Mesothelial cell of epicardium (in vitro differentiated cells): ENCODE measurements at places on chromosomes 6 and 20.

- peaks cover 5% of the 10 kb centered on the region for H3K36me3 ChIP-seq
- no peak overlapping the region for H3K27ac ChIP-seq
- peaks cover under 1% of the 10 kb centered on the region for H3K4me1 ChIP-seq
- no peak for DNase-seq
- no peaks in the 10 kb centered on the region for H3K27me3 ChIP-seq
- H3K4me3 ChIP-seq = no peak overlapping the region
Observed at GRCh38 chr6:163496205-163496604, 81.7 kb downstream of the QKI start.

DNA sequence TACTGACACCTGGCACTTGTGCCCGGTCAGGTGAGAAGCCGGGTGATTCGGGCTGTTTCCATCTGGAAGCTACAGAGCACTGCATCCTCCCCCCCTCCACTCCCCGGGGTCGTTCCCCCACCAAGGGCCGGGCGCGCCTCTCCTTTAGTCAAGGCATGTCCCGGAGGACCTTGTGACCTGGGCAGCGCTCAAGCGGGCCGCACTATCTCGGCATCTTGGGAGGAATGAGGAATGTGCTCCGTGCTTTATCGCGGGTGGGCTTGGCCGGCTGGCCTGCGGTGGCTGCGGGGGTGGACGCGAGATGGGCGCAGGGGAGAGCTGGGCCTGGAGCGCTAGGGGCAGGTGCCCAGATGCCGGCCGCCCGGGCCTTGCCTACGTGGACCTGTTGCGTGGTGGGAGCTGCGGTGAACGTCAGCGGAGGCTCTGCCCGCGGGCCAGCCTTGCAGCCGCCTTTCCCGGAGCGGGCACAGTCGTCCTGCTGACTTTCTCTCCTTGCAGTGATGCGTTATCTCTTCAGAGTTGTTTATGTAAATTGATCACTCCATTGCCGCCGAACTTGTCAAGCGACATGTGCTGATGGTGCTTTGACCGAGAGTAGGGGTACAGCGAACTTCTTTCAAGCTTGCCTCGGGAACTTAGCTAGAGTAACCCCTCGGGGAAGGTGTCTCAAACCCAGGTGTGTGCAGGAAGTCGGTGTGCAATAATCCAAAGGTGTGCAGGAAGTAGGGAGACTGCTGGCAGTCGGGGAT lies 1.1 kb downstream of the LRRC1 start:
- peak overlapping the region; percentile 92 for H3K27ac ChIP-seq
- H3K4me3 ChIP-seq = peak overlapping the region; percentile 93
- H3K27me3 ChIP-seq = no peaks in the 10 kb centered on the region
- H3K4me1 ChIP-seq = peaks cover 45% of the 10 kb centered on the region

- peaks cover 5% of the 10 kb centered on the region for H3K36me3 ChIP-seq
- H3K27me3 ChIP-seq = no peaks in the 10 kb centered on the region
- no peak overlapping the region for H3K27ac ChIP-seq
- H3K4me1 ChIP-seq = no peaks in the 10 kb centered on the region
- no peak for DNase-seq
Observed at GRCh38 chr6:55058682-55059081, 115.6 kb upstream of the HCRTR2 start.

GRCh38 chr6:55286824-55287223 lies 40.4 kb upstream of the GFRAL start:
- no peaks in the 10 kb centered on the region for H3K36me3 ChIP-seq
- no peaks in the 10 kb centered on the region for H3K27me3 ChIP-seq
- no peak for DNase-seq
- no peaks in the 10 kb centered on the region for H3K4me1 ChIP-seq
- H3K4me3 ChIP-seq = no peak overlapping the region

- no peak overlapping the region for H3K4me3 ChIP-seq
- DNase-seq = no peak
- no peaks in the 10 kb centered on the region for H3K27me3 ChIP-seq
- peaks cover 4% of the 10 kb centered on the region for H3K4me1 ChIP-seq
Observed at GRCh38 chr6:130313206-130313605, 52.6 kb upstream of the TMEM200A start.

DNA sequence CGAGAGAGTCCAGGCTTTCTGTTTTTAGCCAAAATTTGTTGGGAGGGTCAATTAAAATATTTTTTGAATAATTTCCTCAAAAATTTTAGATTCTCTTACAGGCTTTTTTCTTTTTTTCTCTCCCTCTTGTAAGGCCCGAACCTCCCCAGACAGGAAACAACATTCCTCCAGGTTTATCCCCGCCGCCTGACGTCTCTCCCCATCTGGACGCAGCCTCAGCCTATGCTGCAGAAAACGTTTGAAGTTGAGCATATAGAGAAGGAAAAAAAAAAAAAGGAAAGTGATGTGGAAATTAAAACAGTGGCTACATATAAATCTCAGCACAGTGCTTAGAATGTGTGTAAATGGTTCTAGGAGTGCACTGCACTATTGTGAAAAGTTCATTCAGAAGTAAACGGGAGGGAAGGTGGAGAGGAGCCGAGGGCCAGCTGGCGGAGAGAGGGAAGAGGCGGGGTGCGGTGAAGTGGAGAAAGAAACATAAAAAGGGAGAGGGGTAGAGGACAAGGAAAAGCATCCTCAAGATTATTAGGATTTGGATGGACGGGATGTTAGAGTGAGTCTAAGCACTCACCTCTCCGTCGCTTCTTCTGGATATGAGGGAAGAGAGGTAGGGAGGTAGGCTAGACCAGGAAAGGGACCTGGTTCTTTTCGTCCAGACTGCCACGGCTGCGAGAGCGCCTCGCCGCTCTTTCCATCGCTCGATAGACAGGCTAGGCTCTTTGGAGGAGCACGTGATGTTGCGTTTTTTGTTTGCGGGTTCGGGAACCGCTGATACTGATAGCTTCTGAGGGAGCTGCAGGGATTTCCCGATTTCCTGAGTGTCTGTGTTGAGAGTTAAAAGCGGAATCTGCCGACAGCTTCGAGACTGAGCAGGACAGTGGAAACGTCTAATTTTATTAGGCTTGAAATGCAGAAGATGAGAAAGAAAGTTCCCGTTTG lies 98.7 kb downstream of the TRIM27 start:
- H3K4me3 ChIP-seq = peak overlapping the region; percentile 31
- H3K4me1 ChIP-seq = peaks cover 12% of the 10 kb centered on the region
- no peaks in the 10 kb centered on the region for H3K36me3 ChIP-seq

DNA sequence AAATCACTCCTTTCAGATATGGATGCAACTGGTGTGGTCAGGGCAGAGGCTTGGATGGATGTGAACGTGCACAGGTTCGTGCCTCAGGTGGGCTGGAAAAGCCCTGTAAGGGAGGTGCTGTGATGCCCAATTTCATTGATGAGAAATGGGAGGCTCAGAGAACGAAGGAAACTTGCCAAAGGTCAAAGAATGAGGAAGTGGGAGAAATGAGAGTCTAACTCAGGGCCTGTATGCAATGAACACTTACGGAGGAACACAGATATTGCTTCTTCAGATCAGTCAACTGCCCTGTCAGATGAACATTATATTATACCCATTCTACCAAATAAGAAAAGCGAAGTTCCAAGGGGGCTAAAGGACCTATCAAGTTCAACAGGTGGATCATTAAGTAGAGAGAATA lies 134.7 kb downstream of the RCAN2 start:
- no peak overlapping the region for H3K4me3 ChIP-seq
- no peaks in the 10 kb centered on the region for H3K36me3 ChIP-seq
- H3K4me1 ChIP-seq = peaks cover 20% of the 10 kb centered on the region
- DNase-seq = no peak

GRCh38 chr20:63026582-63027165 lies 19.9 kb upstream of the BHLHE23 start:
- peaks cover 72% of the 10 kb centered on the region for H3K27me3 ChIP-seq
- peaks cover 4% of the 10 kb centered on the region for H3K4me1 ChIP-seq
- H3K4me3 ChIP-seq = no peak overlapping the region
- no peak overlapping the region for H3K27ac ChIP-seq

DNA sequence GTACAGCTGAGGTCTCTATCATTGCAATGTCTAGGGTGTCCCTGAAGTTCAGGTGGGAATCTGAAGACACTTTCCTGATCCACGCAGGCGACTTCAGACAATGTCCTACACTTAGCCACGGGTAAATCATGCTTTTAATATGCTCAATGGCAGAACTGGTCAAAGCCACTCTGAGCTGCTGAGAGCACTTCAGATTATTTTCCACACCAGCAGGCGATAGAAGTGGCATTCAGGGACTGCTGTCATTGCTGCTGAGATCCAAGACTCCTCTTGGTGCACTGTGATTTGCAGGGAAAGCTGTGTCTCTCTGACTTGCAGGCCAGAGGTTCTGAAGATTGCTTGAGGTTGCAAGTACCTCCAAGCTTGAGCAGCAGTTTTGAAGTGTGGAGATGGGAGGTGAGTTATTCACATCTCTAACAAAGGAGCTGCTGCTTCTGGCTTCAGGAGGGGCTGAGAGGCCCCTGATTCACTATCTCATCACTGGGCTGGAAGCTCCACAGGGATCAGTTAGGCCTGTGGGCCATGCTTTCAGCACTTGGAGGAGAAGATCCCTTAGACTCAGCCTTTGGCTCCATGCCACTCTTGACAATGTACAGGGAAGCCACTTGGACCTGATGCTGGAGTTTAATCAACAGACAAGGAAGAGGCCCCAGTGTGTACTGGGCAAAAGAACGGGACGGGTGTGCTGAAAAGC lies 2.9 kb upstream of the SSTR4 start:
- H3K4me3 ChIP-seq = no peak overlapping the region
- no peaks in the 10 kb centered on the region for H3K36me3 ChIP-seq
- H3K27me3 ChIP-seq = peaks cover 86% of the 10 kb centered on the region
- H3K27ac ChIP-seq = no peak overlapping the region

DNA sequence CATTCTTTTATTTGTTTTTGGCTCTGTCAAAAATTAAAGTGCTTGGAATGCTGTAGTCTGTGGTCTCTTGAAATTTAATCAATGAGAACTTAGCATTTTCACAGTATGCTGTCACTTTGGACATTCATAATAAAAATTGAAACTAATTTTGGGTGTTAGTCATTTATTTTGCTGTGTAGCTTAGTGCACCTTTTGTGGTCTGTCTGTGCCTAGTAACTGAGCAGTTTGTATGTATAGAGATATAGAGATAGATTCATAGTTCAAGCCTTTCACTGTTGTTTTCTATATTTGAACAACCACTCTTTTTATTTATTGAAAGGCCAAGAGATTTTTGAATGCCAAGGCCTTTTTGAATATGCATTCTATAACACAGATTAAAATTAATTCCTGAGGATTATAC lies 86.4 kb upstream of the TIAM2 start:
- no peaks in the 10 kb centered on the region for H3K27me3 ChIP-seq
- H3K4me3 ChIP-seq = no peak overlapping the region
- no peak for DNase-seq
- peaks cover 11% of the 10 kb centered on the region for H3K36me3 ChIP-seq

DNA sequence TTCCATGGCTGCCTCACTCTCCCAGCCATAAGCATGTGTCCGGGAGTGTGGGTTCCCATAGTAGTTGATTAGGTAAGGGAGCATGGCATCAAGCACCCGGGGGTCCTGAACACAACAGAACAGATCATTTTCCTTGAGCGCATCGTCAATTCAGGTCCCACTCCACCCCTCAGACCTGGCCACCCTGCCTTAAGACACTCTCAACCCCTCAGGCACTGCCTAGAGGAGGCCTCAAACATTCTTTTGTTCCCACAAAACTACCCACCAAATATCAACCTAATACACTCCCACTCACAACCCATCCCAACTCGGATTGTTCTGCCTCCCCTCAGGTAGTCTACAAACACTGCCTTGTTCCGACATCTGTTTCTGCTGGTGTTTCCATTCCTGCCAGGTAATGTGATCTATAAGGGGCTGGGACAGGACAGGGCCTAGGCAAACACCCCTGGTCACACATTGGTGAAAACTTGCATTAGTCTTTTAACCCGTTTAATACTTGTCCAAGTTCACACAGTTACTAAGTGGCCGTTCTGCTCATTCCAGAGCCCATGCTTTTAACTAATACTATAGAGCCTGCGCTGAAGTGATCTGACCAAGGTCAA lies 1.4 kb downstream of the NFS1 start:
- DNase-seq = no peak
- peaks cover 10% of the 10 kb centered on the region for H3K36me3 ChIP-seq
- H3K27ac ChIP-seq = peak overlapping the region; percentile 92
- peaks cover 23% of the 10 kb centered on the region for H3K4me1 ChIP-seq
- peak overlapping the region; percentile 84 for H3K4me3 ChIP-seq

- no peak overlapping the region for H3K4me3 ChIP-seq
- DNase-seq = no peak
- H3K36me3 ChIP-seq = no peaks in the 10 kb centered on the region
- no peaks in the 10 kb centered on the region for H3K27me3 ChIP-seq
Observed at GRCh38 chr6:20706238-20706938, 172.1 kb downstream of the CDKAL1 start.

- DNase-seq = no peak
- H3K4me1 ChIP-seq = no peaks in the 10 kb centered on the region
- no peaks in the 10 kb centered on the region for H3K27me3 ChIP-seq
- peaks cover 23% of the 10 kb centered on the region for H3K36me3 ChIP-seq
Observed at GRCh38 chr6:128071212-128071611, 170.4 kb upstream of the THEMIS start.

GRCh38 chr20:50294164-50295088 lies 103.8 kb downstream of the CEBPB start:
- H3K27me3 ChIP-seq = no peaks in the 10 kb centered on the region
- DNase-seq = no peak
- no peak overlapping the region for H3K4me3 ChIP-seq
- H3K27ac ChIP-seq = no peak overlapping the region

GRCh38 chr6:125140808-125141207 lies 12.8 kb upstream of the TPD52L1 start:
- H3K27ac ChIP-seq = no peak overlapping the region
- peaks cover 9% of the 10 kb centered on the region for H3K36me3 ChIP-seq
- peaks cover 8% of the 10 kb centered on the region for H3K4me1 ChIP-seq
- H3K4me3 ChIP-seq = no peak overlapping the region
- DNase-seq = no peak
- no peaks in the 10 kb centered on the region for H3K27me3 ChIP-seq

- peaks cover 49% of the 10 kb centered on the region for H3K27me3 ChIP-seq
- H3K4me1 ChIP-seq = no peaks in the 10 kb centered on the region
- DNase-seq = no peak
- H3K36me3 ChIP-seq = no peaks in the 10 kb centered on the region
- H3K27ac ChIP-seq = no peak overlapping the region
Observed at GRCh38 chr6:25868436-25869183, 5.4 kb downstream of the SLC17A3 start.

DNA sequence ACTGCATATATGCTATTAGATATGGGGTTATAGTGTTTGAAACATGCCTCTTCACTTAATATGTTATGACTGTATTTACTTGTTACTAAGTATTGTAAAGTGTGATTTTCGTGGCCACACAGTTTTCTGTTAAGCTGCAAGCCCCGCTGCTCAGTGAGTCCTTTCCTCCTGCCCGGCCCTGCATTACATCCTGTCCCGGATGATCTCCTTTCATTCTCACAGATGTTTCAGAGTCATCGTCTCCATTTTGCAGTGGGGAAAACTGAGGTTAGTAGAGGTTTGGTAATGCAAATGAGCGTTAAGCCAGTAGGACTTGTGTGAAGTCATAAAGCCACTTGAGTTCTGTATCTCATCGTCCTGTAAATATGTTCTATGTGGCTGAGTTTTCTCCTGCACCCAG lies 155.5 kb downstream of the CFAP61 start:
- peaks cover 13% of the 10 kb centered on the region for H3K27me3 ChIP-seq
- peaks cover 39% of the 10 kb centered on the region for H3K4me1 ChIP-seq
- H3K4me3 ChIP-seq = no peak overlapping the region
- no peaks in the 10 kb centered on the region for H3K36me3 ChIP-seq
- no peak for DNase-seq
